GM12865 (cell line): ENCODE measurements at places on chromosomes 12 and 14.
A peak's percentile ranks its signal among the peaks of the same experiment; 100 is the strongest.

GRCh38 chr12:24839268-24839791 is 109.6 kb downstream of the BCAT1 start:
- DNase-seq, result peak; percentile 97

- no peak for DNase-seq
Observed at GRCh38 chr12:112837629-112838197, 46.2 kb downstream of the RPH3A start.

GRCh38 chr12:29610473-29611170 is 113.1 kb upstream of the OVCH1 start:
- no peak for DNase-seq

DNA sequence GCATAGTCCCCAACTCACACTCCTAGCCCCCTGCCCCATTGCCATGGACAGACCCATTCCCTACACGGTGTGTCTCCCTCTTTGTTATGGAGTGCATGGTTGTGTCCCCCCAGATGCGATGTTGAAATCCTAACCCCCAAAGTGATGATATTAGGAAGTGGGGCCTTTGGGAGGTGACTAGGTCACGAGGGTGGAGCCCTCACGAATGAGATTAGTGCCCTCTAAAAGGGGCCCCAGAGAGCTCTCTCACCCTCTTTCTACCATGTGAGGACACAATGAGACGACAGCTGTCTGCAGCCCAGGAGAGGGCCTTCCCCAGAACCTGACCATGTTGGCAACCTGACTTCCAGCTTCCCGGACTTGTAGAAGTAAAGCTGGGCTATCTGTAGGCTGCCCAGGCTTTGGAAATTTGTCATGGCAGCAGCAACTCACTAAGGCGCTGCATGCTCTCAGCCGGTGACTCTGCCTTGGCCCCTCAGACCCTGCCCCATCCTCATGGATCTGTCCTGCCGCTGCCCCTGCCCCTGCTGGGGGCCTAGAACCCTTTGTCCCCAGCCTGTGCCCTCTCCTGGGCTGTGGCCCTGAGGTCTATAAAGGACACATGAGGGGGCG is 318.1 kb upstream of the RTL1 start:
- no peak for DNase-seq

DNA sequence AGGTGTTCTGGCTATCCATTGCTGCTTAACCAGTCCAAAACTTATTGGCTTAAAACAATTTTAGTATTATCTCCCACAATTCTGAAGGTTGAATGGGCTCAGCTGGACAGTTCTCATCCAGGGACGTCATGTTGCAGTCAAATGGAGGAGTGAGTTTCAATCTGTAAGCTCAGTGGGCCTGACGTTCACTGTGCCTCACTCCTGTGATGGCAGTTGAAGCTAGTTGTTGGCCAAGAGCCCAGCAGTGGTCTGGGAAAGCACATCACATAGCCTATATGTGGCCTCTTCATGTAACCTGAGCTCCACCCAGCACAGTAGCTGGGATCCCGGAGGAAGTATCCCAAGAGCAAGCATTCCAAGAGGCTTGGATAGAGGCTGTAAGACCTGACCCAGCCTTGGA is 40.6 kb upstream of the CDKN3 start:
- DNase-seq, result no peak

DNA sequence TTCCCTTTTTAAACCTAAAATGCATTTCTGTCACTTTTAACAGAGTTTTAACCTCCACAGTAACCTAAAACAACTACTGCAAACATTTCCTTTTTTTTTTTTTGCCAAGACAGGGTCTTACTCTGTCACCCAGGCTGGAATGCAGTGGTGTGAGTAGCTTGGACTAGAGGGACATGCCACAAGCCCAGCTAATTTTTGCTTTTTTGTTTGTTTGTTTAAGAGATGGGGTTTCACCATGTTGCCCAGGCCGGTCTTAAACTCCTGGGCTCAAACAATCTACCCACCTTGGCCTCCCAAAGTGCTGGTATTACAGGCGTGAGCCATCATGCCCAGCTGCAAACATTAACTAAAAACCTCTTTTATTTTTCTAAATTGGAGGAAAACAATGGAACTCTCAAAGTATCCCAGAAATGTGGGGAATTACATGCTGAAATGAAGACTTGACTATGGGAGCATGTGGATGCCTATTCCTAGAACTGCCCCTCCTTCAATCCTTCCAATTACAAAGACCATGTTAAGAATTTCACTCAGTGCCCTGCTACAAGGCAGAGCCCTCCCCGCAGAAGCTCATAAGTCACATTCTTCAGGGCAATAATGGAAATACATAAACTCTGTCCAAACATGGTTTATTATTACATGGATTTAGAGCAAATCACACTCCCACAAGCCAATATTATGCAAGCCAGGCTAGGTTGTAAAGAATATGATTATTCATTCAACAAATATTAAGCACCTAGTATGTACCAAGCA is 66.9 kb downstream of the C12orf56 start:
- no peak for DNase-seq

DNA sequence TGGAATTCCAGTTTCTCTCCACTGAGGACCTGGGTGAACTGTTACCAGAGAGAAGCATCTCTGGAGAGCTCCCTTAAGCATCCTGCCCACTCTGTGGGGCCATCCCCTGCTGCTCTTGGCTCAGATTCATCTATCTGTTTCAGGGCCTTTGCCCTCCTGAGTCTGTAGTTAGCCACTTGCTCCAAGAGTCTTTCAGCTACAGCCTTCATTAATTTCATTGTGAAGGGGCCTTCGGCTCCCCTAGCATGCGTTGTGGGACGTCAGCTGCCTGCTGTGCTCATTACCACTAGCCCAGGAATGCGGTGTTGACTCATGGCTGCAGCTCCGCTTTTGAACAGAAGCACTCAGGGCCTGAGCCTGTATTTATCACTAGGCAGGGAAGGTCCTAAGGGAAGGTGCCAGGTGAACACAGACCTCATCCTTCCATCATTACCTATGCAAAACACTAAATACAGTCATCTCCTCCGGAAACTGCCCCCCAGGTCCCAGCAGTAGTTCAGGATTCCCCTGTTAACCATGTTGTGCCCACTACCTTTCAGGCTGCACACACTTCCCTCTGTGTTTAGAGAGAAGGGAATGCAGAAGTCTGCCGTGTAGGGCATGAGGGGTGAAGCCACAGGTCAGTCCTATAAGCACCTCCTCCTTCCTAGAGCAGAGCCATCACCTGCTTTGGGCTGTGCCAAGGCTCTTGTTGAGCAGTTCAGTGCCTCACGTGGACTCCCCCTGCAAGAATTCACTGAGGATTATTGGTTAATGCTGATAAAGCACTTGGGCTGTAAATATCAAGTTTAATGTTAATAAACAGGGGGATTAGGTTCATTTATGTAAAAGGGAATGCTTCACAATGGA is 191.4 kb downstream of the CACNA1C start:
- DNase-seq, result no peak

- no peak for DNase-seq
Observed at GRCh38 chr12:9381619-9382018, 173.4 kb upstream of the PZP start.

DNA sequence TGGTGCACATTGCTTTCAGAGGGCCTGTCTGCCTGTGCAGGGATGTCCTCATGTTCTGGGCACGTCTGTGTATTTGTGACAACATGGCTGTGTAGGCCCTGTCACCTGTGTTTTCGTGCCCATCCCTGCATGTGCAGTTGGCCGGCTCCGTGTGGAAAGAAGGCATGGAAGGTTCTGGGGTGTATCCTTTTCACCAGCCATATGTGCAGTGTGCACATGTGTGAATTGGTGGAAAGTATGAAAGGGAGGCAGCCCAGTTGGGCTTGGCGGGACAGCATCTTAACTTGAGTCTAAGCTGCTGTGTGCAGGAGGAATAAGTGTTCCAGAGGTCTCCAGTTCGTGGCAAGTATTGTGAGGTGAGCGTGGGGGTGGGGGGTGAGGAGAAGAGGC is 669 bp downstream of the TSPAN11 start:
- DNase-seq, result no peak

GRCh38 chr12:45458238-45458637 is 242.3 kb downstream of the ANO6 start:
- no peak for DNase-seq

- no peak for DNase-seq
Observed at GRCh38 chr12:20438299-20438779, 70.0 kb downstream of the PDE3A start.

DNA sequence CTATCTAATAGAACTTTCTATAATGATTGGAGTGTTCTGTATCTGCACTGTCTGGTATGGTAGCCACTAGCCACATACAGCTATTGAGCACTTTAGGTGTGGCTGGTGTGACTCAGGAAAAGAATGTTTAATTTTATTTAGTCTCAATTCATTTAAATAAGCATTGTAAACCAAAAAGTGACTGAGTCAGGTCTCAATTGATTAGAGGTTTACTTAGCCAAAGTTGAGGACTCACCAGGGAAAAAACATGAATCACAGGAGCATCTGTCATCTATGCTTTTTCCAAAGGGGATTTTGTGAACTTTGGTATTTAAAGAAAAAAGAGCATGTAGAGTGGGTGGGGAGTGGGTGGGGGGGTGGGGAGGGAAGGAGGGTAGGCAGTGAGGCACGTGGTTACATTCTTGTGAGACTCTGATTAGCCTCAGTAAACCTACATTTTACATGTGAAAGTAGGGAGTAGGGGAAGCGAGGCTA is 473.1 kb downstream of the ATP23 start:
- no peak for DNase-seq

DNA sequence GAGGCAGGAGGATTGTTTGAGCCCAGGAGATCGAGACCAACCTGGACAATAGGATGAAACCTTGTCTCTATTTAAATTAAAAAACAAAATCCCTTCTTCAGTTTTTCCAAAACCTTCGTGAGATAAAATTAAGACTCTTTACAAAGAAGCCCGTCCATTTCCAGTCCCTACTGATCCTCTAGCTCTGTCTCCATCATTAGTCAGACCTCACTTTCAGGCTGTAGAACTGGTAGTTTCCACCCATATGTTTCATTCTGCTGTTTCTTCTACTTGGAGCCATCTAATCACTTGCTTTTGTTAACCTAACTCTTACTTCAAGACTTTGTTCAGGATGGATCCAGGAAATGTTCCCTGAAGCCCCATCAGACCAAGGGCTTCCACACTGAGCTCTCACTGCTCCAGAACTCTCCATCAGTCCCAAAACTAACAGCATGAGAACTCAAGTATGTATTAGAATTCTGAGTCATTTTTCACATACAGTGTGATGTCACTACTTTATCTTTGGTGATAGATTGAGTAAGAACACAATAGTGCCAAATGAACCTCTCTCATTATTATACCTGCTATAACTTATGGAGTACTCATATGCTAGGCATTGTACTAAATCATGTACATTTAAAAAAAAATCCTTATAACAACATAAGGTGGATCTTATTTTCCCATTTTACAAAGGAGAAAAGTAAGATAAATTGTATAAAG is 90.8 kb downstream of the PRICKLE1 start:
- DNase-seq, result no peak
